Sciatic nerve (tissue), 2 donors: ENCODE measurements at places on chromosomes 11 and 22.

GRCh38 chr11:19253817-19254216, 13.1 kb upstream of the E2F8 start:
- no peak for DNase-seq

GRCh38 chr22:50317674-50318073, 9.1 kb downstream of the DENND6B start:
- DNase-seq, result no peak

GRCh38 chr11:123261345-123262106, 66.5 kb upstream of the CLMP start:
- peak; percentile 89 for DNase-seq

DNA sequence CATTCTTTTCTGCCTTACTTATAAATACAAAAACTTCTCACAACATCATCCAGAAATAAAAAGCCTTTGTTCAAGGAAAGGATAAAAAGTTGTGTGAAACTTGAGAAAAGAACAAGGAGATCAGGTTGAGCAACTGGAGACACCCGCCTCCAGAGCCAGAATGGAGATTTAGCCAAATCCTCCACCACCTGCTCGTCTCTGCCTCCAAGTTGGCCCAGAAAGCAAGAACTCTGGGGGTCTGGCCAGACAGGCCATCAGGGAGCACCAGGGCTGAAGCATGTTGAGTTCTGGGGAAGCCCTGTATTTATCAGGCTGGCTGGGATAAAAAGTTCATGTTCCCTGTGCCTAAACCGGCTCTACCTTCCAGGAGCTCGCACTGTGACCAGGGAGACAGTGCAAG, 14.9 kb downstream of the SMCO4 start:
- DNase-seq, result no peak

GRCh38 chr11:111945198-111945597, 8.1 kb downstream of the DIXDC1 start:
- DNase-seq, result no peak

- DNase-seq, result no peak
These were observed 85.1 kb downstream of the KIRREL3 start for GRCh38 chr11:126915430-126915829.

GRCh38 chr11:28447226-28447625, 339.0 kb downstream of the METTL15 start:
- DNase-seq, result no peak

DNA sequence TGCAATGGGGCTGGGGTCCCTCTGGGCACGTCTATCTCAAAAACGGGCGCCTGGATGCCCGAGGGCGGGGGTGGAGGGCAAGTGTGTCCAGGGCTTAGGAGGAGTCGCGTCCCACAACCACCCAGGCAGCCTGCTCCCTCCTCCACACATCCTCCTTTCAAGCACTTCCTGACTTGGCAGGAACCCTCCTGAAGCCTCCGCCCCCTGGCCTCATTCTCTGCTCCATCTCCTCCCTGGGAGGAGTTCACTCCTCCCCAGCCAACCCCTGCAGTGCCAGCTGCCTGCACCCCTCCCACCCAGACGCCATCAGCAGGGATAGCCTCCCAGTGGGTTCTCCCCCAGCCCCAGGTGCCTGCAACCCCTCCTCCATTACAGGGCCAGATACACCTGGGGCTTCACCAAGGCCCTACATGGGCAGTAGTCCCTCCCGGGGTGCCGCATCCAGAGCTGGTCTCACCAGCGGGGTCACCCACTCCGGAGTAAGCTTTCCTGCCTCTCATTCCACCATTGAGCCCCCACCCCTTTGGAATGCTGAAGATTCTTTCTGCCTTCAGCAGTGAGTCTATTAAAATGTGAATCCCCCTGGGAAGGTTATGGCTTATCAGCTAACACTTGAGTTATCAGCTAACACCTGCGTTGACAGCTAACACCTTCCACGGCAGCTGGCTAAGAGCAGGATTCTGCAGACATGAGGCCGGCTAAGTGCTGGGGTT, 24.4 kb downstream of the RTN4R start:
- DNase-seq, result no peak

- DNase-seq, result peak; percentile 48
These were observed 53.0 kb upstream of the PRR5 start for GRCh38 chr22:44648821-44649565.

DNA sequence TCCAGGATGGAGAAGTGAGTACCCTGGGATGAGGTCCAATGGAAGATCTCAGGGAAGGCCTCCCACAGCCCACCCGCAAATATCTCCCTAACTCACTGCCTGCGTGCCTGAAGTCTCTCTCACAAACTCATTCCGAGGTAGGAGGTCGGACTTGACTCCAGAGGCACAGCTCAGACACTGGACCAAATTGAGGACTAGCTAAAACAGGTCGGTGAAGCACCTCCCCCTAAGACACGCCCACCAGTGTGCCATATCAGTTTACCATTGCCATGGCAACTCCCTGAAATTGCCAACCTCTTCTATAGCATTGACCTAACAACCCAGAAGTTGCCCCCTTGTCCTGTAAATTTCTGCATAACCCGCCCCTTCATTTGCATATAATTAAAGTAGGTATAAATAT, 17.5 kb downstream of the RPL3 start:
- no peak for DNase-seq

GRCh38 chr11:64124147-64124546, 41.8 kb downstream of the MACROD1 start:
- DNase-seq, result no peak

- DNase-seq, result no peak
These were observed 67.3 kb downstream of the TRPC6 start for GRCh38 chr11:101516546-101516945.

GRCh38 chr22:31138126-31138525, 2.2 kb downstream of the PLA2G3 start:
- no peak for DNase-seq

DNA sequence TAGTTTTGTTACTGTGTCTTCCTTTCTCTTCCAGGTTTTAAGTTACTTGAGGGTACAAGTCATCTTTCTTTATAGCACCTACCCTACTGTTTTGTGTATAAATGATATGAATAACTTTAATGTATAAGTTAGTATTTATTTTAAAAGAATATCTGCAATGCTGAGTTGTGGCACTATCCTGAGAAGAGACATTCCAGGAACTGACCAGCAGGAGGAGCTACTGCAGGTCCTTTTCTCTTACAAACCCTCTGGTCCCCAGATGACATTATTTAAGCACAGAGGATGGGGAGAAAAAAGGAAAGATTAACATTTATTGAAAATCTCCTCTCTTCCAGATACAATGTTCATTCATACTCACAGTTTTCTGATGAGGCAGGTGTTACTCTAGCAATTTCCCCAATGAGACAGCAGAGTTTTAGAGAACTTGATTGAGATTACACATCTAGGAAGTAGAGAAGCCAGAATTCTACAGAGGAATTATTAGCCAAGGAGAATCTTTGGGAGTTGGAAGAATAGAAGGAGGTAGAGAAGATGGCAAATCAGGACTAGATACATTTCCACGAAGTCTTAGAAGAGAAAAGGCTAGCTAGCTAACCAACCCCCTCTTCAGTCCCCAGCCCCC, 541.2 kb upstream of the API5 start:
- DNase-seq, result no peak

DNA sequence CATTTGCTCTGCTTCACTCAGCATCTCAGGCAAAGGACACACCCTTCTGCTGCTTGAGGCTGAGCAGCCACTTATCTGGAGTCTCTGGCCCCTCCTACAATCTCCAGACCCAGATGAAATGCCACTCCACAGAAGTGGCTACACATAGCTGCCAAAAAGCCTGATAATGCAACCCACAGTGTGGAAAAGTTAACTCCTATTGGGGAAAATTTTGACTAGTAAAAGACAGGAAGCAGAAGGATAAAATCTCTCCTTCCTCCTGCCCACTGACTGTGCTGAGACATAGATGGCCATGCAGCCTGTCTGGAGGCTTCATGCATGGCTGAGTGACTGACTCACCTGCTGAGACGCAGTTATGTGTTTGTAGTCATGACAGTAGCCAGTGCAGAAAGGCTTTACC, 92.3 kb upstream of the TEAD1 start:
- DNase-seq, result no peak

GRCh38 chr11:3609416-3610265, 32.2 kb downstream of the ART5 start:
- no peak for DNase-seq

GRCh38 chr11:69508974-69509373, 27.5 kb downstream of the LINC01488 start:
- DNase-seq, result no peak

DNA sequence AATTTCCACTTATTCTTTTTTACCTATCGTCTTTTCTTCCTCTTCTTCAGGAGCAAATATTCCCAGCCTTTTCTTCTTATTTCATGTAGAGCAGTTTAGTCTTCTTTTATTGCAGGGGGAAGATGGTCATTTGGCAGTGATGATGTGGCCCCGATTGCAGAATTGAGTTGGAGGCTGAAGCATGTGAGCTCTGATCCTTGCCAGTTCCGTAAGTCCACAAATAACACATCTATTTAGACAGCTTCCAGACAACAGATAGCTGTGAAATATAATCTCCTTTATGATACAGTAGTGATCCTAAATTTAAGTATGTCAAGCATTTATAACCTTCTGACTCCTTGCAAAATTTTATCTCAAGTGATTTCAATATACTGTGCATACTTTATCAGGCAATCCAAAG, 27.5 kb downstream of the REXO2 start:
- no peak for DNase-seq

GRCh38 chr11:70247042-70247709, 23.3 kb upstream of the PPFIA1 start:
- DNase-seq, result no peak

- no peak for DNase-seq
These were observed 104.8 kb downstream of the ZNF280B start for GRCh38 chr22:22403771-22404170.

GRCh38 chr11:102915044-102915375, 40.2 kb upstream of the MMP12 start:
- no peak for DNase-seq

- DNase-seq, result peak; percentile 59
These were observed 9.0 kb upstream of the CCT8L2 start for GRCh38 chr22:16601437-16602223.

GRCh38 chr11:120746836-120747609, 235.5 kb downstream of the GRIK4 start:
- DNase-seq, result no peak

GRCh38 chr11:42631220-42631843, 680.5 kb upstream of the API5 start:
- no peak for DNase-seq

DNA sequence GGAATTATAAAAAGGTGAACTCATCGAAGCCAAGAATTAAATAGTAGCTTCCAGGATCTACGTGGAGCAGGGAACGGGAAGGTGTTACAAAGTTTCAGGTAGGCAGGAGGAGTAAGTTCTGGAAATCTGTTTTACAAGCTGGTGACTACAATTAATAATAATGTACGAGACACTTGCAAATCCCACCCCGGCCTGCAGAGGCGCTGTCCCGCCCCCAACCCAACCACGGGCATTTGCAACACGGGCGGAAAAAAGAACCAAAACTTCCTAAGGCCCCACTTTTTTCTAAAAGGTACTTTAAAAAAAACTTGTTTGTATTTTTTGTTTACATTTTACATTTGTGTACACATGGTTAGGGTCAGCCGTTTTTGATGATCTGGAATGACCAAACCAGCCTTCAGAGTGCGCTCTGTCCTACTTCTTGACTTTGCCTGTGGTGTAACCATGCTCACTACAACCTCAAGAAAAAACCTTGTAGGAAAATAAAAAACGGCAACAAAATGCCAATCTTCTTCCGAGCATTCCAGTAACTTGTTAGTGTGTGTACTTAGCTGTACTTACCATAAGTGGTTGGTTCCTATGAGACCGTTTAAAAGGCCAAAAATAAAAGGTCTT, 449.6 kb upstream of the B3GAT1 start:
- no peak for DNase-seq

GRCh38 chr22:50309601-50309991, 2.1 kb upstream of the PLXNB2 start:
- DNase-seq, result no peak

GRCh38 chr22:40156001-40156516, 21.7 kb upstream of the TNRC6B start:
- DNase-seq, result no peak

DNA sequence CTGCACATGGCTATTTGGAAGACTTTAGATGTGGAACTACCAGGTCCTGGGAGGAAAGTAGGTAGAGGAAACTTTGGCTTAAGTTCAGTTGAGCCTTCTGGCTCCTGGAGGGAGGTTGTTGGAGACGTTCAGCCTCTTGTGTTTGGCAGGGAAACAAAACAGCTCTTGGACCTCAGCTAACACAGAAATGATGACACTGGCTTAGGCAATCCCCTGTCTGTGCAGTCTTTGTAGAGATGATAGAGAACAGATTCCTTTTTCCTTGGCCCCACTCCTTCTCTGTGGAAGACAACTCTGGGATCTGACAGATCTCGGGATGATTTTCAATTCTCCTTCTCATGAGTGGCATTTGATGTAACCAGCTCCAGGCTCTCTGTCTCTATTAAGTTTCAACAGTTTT, 428.5 kb downstream of the TMEM135 start:
- DNase-seq, result no peak

- DNase-seq, result no peak
These were observed 17.3 kb downstream of the APOL2 start for GRCh38 chr22:36221799-36222751.

DNA sequence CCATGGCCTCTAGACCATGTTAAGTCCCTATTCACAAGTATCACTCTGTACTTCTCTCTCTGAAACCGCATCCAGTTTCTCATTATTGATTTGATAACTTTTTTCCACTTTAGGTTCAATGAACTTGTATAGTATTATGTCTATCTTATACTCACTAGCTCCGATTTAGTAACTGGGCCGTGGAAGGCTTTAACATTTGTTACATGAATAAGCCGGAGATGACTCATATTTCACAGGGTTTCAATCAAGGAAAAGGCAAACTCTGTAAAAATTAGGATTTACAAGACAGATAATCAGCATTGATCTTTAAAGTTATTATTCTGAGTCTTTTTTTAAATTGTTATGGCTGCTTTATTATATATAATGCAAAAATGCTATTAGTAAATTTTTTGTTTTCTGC, 662.2 kb upstream of the CNTN5 start:
- no peak for DNase-seq

- peak; percentile 98 for DNase-seq
These were observed 490 bp upstream of the BMAL1 start for GRCh38 chr11:13276832-13277767.

GRCh38 chr11:74557526-74557925, 34.9 kb upstream of the POLD3 start:
- DNase-seq, result no peak

- peak; percentile 63 for DNase-seq
These were observed 627 bp downstream of the ASCL2 start for GRCh38 chr11:2269601-2270321.
